ENCODE measurements at places on chromosomes 13 and 19.

DNA sequence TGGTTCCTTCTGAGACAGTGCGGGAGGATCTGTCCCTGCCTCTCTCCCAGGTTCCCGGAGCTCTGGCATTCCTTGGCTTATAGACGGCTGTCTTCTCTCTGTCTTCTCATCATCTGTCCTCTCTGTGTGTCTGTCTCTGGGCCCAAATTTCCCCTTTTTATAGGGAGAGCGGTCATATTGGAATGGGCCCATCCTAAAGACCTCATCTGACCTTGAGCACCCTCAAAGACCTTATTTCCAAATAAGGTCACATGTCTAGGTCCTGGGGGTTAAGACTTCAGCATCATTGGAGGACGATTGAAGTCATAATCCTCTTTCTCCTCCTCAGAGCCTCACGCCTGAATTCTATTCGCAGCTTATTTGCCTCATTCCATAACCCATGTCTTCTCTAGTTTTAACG lies 98.4 kb downstream of the RAB20 start:
- no peak for DNase-seq

DNA sequence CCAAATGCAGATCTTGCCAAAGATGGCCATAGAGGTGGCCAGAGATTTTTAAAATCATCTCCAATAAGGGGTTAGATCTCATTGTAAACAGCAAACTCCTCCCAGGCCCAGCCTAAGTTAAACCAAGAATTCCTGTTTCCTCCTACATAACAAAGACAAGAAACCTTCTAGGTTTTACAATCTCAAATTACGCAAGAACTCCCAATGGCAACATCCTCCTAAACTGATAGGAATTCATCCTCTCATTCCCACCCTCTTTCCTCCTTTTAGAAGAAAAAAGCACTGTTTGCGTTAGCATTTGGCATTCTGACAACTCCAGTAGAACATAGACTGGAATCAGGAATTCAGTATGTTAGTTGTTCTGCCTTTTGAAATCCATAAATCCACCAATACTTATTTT lies 14.6 kb downstream of the PROSER1 start:
- no peak for DNase-seq

DNA sequence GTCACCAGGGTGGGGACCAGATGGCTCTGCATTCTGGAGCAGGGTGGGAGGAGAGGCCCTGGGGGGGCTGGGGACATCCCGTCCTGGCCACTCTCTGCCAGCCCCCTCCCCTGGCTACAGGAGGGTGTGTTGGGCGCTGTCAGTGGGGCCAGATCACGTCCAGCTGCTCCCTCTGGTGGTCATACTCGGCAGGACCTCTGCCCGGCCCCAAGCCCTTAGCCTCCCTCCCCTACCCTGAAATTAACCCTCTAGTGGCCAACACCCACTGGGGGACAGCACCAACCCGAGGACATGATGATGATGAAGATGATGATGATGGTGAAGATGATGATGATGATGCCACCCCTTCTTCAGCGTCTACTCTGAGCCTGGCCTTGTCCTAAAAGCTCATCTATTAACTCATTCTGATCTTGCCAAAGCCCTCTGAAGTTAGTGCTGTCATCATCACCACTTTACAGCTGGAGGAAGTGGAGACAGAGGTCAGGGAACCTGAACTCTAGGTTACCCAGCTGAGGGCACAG lies 590 bp upstream of the LGI4 start:
- DNase-seq = peak; percentile 61

DNA sequence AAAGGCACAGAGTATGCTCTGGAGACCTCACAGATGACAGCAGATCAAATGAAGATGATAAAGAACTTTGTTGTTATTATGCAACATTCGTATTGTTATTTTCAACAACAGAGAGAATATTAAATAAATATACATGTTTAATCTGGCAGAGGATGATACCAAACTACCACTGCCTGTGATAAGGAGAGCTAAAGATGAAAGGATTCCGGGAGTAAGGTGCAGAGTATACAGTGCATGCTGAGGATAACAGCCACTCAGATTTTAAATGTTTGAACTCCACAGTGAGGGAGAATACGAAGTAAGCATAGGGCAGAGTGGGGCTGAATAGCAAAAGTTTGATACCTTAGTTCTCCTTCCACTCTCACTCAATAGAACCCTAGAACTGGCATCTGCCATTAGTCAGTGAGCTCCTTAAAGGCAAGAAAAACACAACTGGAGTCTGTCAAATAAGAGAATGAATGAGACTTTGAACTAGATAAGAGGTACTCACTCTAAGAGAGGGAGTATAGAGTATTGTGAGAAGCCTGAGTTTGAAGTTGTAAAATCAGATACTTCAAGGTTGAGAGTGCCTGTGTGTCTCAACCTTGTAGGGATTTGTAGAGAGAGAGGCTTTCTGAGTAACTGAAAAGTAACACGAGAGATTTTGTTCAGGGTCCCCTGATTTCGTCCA lies 78.5 kb downstream of the STARD13 start:
- no peak for DNase-seq

DNA sequence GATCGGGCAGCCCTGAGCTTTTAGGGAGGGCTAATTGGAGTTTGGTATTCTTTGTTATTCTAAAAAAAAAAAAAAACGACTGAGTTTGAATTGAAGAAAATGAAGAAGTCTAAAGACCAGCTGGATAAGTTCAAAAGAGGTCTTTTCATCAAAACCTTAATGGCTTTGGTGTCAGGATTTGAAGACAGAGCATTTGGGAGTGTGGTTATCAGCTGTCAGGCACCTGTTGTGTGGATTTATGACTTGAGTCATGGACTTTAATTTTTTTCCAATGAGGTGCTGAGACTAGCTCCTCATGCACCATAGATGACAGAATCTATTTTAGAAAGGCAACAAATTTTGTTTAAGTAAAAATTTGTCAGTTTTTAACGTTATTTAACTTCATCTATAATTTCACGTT lies 72.5 kb downstream of the FREM2 start:
- DNase-seq = no peak

- no peak for DNase-seq
Observed at GRCh38 chr13:45838171-45838745, 13.3 kb downstream of the SIAH3 start.

DNA sequence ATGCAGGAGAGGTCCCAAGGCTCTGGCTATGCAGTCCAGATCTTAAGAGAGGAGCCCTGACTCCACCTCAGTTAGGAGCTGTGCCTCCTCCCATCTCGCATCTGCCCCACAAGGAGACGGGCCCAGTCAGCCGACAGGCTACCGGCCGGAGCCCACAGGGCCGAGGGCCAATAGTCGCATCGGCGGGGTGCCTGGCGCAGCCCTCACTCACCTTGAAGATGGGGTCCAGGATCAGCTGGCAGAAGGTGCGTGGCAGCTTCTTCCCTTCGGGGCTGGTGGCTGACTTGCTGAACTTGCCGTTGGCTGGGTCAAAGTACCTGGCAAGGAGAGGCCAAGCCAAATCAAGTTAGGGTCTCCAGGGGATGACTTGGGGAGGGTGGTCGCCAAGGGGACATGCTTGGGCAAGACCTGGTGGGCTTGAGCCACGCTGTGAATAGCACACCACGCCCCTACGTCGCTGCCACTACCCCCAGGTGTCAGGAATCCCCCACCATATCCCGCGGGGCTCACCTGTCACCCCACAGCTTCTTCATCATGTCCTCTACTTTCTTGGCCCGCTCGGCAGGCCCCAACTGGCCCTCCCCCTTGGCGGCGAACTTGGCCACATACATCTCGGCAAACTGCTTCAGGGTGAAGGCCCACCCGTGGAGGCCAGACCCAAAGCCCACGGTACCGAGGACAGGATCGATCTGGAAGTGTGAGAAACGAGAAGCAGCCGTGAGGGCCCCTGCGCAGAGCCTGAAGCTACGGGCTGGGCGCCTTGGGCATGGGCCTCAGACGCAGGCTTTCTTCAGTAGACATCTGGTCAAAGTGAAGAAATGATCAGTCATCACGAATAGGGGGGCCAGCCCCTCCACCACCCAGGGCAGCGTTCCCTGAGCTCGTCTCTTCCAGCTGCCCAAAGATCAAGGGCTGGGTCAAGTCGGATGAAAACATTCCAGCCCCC lies 3.3 kb downstream of the EEF2 start:
- DNase-seq = no peak

- no peak for DNase-seq
Observed at GRCh38 chr13:32299893-32300292, 15.3 kb downstream of the ZAR1L start.

DNA sequence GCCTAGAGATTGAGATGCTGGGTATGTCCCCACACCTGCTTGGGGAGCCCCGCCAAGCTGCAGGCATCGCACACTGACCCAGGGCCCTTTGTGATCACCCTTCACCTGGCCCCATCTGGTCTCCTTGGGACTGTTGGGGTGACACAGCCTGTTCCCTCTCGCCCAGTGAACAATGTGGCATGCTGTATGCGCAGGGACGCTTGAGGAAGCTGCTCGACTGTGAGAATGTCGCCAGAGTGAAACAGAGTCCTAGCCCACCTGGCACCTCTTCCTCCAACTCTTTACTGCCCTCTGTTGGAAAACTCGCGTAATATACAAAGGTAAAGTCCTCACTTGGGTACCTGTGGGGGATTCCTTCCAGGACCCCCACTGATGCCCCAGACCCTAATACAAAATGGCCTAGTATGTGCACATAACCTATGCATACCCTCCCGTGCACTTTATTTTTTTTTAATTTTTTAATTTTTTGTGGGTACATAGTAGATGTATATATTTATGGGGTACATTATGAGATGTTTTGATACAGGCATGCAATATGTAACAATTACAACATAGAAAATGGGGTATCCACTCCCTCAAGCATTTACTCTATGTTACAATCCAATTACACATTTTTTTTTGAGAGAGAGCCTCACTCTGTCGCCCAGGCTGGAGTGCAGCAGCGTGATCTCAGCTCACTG lies 9.0 kb downstream of the BLOC1S3 start:
- no peak for DNase-seq

DNA sequence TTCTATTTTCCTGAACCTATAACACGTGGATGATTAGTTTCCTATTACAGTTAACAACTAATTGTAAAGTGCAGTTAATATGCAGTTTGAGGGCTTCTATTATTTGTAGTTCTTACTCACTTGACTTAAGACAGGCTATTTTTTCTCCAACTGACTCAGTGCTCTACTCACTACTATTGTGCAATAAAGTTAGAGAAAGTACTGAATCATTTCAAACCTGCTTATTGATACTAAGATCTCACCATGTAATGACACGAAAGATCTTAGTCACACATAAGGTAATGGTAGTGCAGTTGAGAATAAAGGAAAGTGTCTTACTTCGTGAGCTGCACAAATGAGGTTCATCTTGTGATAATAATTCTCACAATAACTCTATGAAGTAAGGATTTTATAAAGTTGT lies 22.8 kb upstream of the ITM2B start:
- no peak for DNase-seq

DNA sequence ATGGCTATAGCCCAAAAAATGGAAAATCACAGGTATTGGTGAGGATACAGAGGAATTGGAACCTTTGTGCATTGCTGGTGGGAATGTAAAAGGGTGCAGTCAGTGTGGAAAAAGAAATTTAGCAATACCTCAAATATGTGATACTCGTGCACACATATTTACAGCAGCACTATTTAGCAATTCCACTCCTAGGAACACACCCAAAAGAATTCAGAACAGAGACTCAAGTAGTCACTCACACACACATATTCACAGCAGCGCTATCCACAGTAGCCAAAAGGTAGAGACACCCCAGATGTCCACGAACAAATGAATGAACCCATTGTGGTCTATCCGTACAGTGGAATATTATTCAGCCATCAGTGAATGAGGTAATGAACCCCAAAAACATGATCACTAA lies 114.0 kb downstream of the COL4A2 start:
- no peak for DNase-seq

GRCh38 chr19:4472174-4472974 lies at the start of gene HDGFL2:
Gene HDGFL2 (plus strand): TSS chr19:4472297. CDS start chr19:4472351, 54 bp downstream.
- no peak for DNase-seq

DNA sequence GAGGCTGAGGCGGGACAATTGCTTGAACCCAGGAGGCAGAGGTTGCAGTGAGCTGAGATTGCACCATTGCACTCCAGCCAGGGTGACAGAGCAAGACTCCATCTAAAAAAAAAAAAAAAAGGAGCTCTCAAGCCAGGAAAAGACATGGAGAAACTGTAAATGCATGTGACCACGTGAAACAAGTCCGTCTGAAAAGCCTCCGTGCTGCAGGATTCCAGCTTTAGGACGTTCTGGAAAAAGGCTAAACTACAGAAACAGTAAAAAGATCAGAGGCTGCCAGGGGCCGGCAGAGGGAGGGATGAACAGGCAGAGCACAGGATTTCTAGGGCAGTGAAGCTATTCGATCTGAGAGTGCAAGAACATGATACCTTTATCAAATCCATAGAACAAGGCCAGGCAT lies 40.7 kb upstream of the NDUFS7 start:
- no peak for DNase-seq

- DNase-seq = no peak
Observed at GRCh38 chr13:106310291-106310865, 225.1 kb downstream of the EFNB2 start.

DNA sequence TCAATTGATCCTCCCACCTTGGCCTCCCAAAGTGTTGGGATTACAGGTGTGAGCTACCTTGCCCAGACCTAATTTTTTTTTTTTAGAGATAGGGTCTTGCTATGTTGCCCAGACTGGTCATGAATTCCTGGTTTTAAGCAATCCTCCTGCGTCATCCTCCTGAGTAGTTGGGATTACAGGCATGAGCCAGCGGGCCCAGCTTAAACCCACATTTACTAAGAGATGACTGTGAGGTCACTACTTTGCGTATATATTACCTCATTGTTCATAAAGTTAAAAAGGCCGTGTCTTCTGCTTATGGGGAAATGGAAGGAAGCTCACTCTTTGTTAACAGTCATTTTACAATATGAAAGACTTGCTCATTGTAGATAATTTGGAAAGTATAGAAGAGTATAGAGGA lies 39.6 kb upstream of the C1QTNF9 start:
- DNase-seq = no peak

GRCh38 chr13:28954810-28955209 lies 134.7 kb downstream of the MTUS2 start:
- DNase-seq = no peak

- DNase-seq = no peak
Observed at GRCh38 chr19:49014870-49015255, 2.0 kb downstream of the LHB start.

DNA sequence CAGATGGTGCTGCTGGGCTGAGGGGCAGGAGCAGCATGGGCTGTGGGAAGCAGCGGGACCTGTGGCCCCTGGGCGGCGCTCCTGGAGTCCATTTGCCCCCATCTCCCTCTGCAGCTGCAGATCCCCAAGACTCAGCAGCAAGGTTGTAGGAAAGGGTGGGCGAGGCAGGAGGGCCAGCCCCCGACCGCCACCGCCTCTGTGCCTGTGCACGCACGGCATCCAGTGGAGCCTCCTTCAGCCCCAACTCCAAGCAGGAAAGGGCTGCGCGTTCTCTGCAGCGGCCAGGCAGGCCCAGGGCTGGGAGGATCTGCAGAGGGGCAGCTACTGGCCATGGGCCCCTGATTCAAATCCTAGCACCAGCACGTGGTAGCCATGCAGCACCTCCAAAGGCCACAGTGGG lies 20.8 kb downstream of the DPF1 start:
- no peak for DNase-seq
